Heart right ventricle (tissue), 16 donors: ENCODE measurements at places on chromosomes 3 and 15. TPM values are rescaled to one million over a fixed set of nuclear protein-coding genes. Genes with fewer than 3 reads are reported as not detected.

GRCh38 chr3:115790759-115791158, 167.4 kb downstream of the GAP43 start:
- DNase-seq: no peak

The GHSR gene
- total RNA-seq: not detected

- no peak for DNase-seq
Observed at GRCh38 chr3:34298653-34299052, 500.2 kb downstream of the PDCD6IP start.

GRCh38 chr3:183895296-183895695, 10.6 kb upstream of the PARL start:
- no peak for DNase-seq

The UBL7 gene
- total RNA-seq: 56.6 TPM

The CYP11A1 gene
- 2.2 TPM for total RNA-seq

- DNase-seq: no peak
Observed at GRCh38 chr15:87816811-87817210, 439.7 kb downstream of the NTRK3 start.

The ZNF80 gene
- not detected for total RNA-seq

- DNase-seq: no peak
Observed at GRCh38 chr3:173846584-173846983, 449.0 kb downstream of the NLGN1 start.

- DNase-seq: no peak
Observed at GRCh38 chr15:43213466-43213865, 7.4 kb downstream of the EPB42 start.

The TMEM266 gene
- 0.30 TPM for total RNA-seq

The GRK7 gene
- not detected for total RNA-seq

GRCh38 chr15:81880314-81880713, 165.5 kb downstream of the MEX3B start:
- no peak for DNase-seq

- DNase-seq: peak; percentile 33
Observed at GRCh38 chr15:67331676-67332075, 77.1 kb downstream of the IQCH start.

GRCh38 chr3:153094386-153094785, 67.6 kb upstream of the RAP2B start:
- DNase-seq: no peak

GRCh38 chr3:69313251-69313650, 72.6 kb downstream of the FRMD4B start:
- no peak for DNase-seq

The TMEM207 gene
- not detected for total RNA-seq

DNA sequence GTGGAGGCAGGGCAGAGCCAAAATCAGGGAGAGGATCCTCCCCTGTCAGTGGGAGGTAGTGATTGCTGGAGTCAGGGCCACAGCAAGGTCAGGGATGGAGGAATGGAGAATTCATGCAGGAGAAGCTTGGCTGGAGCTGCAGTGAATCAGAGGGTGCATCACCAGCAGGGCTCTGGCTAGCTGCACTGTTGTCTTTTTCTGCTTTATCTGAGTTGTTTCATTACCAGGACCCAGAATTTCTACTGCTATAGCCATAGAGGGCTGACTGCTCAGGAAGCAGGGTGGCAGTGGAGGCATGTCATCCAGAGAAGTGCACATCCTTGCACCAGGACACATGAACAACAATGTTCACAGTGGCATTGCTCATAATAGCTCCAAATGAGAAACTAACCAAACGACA, 113.5 kb upstream of the GALNT15 start:
- DNase-seq: no peak

- DNase-seq: no peak
Observed at GRCh38 chr3:158743664-158744566, 11.7 kb upstream of the RARRES1 start.

GRCh38 chr3:183946037-183946436, 61.4 kb upstream of the PARL start:
- no peak for DNase-seq

The CHRD gene
- total RNA-seq: 7.1 TPM

The CPN2 gene
- 1.7 TPM for total RNA-seq

DNA sequence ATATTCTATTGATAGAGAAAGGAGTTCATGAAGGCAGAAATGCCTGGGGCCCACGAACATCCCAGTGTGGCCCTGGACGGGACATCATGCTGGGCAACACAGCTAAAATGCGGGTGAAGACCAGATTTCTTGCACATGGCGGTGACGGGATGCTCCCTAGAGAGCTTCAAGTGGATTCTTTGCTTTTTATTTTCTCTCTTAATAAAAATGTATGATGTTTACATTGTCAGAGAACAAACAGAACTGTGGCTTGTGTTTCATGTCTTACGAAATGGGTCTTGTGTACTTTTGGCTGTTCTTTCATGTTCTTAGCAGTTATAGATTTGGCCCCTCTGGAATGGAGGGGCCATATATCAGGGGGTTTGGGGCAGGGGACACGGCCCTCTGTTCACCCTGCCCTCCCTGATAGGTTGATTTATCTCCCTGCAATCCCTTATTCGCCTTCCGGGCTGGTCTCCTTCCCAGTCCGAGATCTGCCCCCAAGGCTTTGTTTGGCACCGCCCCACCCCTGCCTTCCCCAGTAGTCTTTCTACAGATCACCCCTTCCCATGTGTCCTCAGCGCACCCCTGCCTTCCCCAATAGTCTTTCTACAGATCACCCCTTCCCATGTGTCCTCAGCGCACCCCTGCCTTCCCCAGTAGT, 68.7 kb upstream of the CGNL1 start:
- DNase-seq: no peak

GRCh38 chr3:43795491-43795890, 104.8 kb downstream of the ABHD5 start:
- no peak for DNase-seq

DNA sequence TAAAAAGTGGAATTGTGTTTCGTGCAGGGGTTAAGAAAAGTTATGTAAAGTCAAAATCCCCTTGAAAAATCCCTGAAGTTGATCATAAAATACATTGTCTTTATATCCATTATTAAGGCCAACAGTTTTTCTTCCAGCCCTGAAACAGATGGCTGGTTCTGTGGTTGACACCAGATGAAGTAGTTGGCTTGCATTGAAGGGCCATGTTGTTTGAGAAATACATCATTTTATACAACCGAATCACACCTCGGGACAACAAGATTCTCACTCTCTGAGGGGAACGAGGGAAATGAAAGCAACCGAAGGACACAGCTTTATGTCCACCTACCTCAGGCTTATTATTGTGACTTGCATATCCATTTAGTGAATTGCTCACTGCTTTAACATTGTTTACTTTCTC, 126.0 kb upstream of the MITF start:
- DNase-seq: no peak

DNA sequence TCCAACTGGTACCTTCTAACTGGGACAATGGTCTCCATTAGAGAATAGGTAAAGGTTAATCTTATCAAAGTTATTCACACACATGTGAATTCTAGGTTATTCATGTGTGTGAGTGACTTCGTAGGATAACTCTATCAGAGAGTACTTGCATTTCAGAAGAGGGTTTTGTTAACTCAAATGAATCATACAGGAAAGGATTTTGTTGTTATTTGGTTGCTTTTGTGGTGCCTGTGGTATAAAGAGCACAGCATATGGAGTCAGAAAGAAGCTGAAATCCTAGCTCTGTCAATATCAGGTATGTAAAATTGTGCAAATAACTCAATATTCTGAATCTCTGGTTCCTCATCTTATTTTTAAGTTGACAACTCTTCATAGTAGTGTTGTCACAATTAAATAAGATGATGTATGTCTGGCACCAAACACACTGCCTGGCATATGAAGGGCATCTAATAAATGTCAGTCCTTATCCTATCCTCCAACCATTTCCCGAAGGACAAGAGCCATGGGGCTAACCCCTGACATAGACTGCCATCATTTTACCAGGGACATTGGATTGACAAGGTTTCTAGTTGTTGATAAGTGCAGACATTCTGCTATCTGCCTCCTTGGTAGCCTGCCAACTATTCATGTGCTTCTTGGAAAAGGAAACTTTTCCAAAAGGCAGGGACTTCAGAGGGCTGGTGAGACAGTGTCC, 48.7 kb upstream of the CMSS1 start:
- no peak for DNase-seq

GRCh38 chr15:50624616-50625168, 61.9 kb downstream of the TRPM7 start:
- DNase-seq: no peak

The SV2B gene
- total RNA-seq: 1.4 TPM

The IL17RD gene
- 3.3 TPM for total RNA-seq

DNA sequence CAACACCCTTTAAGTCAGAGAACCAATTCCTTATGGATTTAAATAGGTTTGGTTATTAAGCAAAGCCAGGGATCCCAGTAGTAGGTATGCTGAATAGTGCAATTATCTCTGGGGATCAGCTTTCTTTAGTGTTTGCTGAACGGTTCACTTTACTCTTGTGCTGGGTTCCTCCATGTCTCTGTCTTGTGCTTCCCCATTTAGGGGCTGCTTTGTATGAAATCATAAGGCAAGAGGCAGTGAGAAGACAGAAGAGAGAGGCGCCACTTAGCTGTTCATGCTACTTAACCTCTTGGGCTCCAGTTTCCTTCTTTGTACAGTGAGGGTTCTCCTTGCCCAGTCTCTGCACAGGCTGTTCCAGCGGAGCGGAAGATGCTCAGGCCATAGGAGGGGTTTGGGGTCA, 3.5 kb downstream of the ST6GAL1 start:
- no peak for DNase-seq

- no peak for DNase-seq
Observed at GRCh38 chr15:31161951-31162350, 60.4 kb upstream of the TRPM1 start.

The CHRFAM7A gene
- total RNA-seq: 2.2 TPM

The FGF12 gene
- 219 TPM for total RNA-seq

GRCh38 chr3:27642796-27643195, 79.3 kb downstream of the EOMES start:
- no peak for DNase-seq

The SPSB4 gene
- total RNA-seq: 3.8 TPM

GRCh38 chr15:90191344-90191687, 9.8 kb upstream of the SEMA4B start:
- DNase-seq: no peak

DNA sequence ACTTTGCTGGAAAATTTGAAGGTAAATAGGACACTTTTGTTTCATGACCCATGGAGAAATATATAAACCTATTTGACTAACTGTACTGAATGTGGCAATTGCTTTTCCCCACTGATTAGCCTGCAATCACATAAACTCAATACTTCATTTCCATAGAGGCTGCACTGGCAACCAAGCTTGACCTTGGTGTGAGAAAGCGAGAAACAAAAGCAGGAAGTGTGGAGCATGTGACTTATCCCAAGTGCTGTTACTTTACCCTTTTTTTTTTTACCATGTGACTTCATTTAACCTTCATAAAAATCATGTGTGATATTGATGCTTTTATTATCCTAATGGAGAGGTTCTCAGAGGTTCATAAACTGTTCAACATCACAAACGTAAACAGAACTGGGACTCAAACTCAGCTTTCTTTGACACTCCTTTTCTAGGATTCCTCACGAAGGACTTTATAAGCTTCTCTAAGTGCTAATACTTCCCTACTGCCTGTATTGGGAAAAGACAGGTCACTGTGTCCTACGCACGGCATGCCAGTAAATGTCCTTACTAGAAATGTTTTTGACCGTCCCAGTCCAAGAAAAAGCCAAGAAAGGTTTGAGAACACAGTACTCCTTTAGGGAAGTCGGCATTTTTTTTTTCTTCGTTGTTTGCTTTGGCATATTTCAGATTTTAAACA, 34.9 kb upstream of the ZNF385D start:
- DNase-seq: no peak

GRCh38 chr3:56219894-56220805, 248.1 kb downstream of the ERC2 start:
- DNase-seq: no peak

GRCh38 chr3:67804578-67804977, 150.2 kb upstream of the SUCLG2 start:
- DNase-seq: no peak

The ANP32A gene
- 122 TPM for total RNA-seq

The OR5H2 gene
- not detected for total RNA-seq

The FXR1 gene
- total RNA-seq: 229 TPM

DNA sequence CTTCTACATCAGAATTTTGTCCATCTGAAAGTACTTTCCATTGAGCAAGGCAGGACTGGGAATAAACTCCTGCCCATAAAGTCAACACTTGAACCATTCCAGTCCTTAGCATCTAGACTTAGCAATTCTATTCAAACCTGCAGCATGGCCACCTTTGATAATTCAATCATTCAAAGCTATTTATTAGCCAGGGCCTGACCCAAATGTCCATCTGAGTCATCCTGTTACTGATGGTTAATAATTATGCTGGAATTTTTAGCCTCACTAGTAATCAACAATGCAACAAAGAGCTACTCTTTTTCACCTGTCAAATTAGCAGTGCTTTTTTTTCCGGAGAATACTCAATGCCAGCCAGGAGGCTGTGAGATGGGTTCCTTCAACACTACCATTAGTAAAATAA, 72.7 kb upstream of the SNRK start:
- no peak for DNase-seq

The SLC22A14 gene
- total RNA-seq: not detected

DNA sequence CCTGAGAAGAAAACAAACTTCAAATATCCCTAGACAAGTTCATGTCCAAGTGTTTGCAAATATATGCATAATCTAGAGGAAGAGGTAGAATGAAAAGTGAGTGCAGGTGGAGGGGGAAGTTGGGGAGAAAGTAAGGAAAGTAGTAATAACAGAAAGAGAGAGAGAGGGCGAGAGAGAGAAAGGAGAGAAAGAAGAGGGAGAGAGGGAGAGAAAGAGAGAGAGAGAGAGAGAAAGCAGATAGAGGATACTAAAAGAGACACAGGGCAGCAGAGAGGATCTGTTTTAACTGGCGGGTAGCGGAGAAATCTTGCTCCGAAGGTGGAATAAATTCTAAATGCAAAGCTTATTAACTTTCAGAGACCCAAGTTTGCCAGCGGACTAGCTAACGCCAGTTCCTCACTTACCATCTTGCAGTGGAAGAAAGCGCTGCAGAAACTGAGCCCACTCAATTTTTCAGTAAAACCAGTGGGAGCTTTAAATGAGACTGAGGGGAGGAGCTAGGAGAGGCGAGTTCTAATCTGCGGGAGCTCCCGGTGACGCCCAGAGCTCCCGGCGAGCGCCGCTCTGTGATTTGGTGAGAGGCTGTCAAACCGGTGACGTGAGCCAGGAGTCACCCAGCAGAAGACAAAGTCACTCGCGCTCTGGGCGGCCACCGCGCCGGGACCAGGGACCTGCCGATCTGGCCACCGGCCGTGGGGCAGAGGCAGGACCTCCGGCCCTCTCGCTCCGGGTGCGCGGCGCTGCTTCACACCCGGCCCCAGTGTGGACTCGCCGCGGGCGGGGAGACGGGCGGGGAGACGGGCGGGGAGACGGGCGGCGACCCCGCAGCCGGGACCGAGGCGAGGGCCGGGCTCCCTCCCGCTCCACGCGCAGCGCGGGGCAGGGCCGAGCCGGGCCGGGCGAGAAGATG, at the start of gene GMNC:
TSS of gene GMNC (minus strand) at position 486 of the 910 bp plus-strand sequence. CDS start at position 407, 79 bp downstream.
- peak; percentile 86 for DNase-seq

GRCh38 chr15:44775953-44776352, 39.6 kb downstream of the TRIM69 start:
- DNase-seq: no peak

GRCh38 chr15:99614749-99615288, 49.0 kb downstream of the MEF2A start:
- no peak for DNase-seq

The PLCB2 gene
- total RNA-seq: 2.2 TPM

The SKOR1 gene
- total RNA-seq: 0.07 TPM
